Hematopoietic multipotent progenitor cell treated with erythropoietin and hydrocortisone succinate and interleukin-3 and kit ligand, for 15 days (in vitro differentiated cells): ENCODE measurements at places on chromosomes 1 and 21.

- peak; percentile 9 for DNase-seq
Observed at GRCh38 chr1:161098210-161099068, at the start of gene KLHDC9. KLHDC9 (plus strand) TSS chr1:161098361; CDS start chr1:161098536, 175 bp downstream.

- no peak for DNase-seq
Observed at GRCh38 chr21:15966231-15966630, 236.4 kb downstream of the USP25 start.

DNA sequence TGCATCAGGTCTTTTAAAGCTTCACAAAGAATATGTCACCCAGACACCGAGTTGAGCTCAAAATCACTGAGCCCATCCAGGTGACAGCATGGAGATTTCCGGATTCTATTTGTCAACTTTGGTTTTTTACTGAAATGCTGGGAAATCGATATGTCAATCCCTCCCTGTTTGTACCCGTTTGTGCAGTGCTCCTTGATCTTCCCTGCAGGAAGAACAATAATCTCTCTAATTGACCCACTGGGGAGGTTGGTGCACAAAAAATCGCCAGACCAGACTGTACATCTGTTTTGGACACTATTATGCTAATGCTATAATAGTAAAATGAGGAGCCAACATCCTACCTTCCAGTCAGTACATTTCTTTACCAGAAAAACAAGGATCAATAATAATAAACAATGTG lies 1.8 kb downstream of the BARHL2 start:
- DNase-seq = no peak

GRCh38 chr21:15060543-15061175 lies 4.1 kb downstream of the NRIP1 start:
- no peak for DNase-seq

DNA sequence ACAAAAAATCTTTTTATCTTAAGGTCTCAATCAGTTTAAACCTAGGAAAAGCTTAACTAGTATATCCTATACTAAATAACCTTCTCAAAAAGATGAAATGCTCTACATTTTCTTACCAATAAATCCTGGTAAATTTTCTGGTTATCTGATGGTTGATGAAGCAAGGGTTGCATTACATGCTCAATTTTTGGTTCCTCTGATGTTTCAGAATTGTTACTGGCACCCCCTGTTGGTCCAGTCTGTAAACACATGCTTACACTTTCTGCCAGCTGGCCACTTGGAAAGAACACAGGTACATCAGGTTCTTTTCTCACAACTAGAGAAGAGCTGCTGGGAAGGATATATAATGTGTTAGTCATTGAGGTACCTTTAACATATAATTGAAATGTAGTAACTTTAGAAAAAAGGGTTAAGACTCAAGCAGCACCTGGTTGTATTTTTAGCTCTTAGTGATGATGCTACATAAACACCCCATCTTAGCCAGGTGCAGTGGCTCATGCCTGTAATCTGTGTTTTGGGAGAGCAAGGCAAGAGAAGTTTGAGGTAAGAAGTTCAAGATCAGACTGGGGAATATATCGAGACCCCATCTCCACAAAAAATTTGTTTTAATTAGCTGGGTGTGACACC lies 30.9 kb upstream of the TAL1 start:
- peak; percentile 88 for DNase-seq

GRCh38 chr1:206796116-206796515 lies 23.8 kb upstream of the IL10 start:
- DNase-seq = no peak

- no peak for DNase-seq
Observed at GRCh38 chr21:41147096-41147978, 20.6 kb upstream of the BACE2 start.

DNA sequence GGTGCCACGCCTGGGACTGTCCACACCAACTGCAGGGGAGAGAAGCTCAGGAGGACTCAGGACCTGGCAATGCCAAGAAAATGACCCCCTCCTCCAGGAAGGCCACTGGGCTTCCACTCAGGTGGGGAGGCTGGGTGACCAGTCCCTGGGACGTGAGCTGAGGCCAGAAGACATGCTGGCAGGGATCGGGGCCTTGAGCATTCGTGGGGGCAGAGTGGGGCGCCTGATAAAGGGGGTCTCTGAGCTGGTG lies 15.3 kb upstream of the COL6A2 start:
- DNase-seq = no peak

DNA sequence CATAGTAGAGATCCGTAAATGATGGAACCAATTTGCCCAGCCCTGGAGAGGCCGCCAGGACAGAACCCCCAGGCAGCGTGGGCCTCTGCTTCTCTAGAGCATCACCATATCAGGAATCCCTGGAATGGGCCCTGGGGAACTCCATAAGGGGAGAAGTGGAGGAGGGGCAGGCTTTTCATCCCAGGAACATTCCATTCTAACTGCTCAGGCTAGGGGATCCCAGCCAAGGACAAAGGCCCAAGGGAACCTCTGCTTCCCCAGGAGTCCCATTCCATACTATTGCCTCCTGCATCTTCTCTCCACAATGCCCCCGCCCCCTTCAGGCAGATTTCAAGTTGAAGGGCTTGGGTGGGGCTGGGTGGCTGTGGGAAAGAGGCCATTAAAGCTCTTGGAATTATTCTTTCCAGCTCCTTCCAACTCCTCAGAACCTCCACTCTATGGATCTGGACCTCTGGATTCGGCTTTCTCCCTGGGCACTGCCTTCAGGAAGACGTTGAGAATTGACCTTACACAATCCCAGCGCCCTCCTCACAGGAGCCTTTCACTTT lies 6.0 kb downstream of the TRNP1 start:
- no peak for DNase-seq

GRCh38 chr21:35323947-35324346 lies 274.8 kb upstream of the RUNX1 start:
- no peak for DNase-seq
